Heart right ventricle (tissue), 16 donors: ENCODE measurements at places on chromosomes 6 and 20. TPM values are rescaled to one million over a fixed set of nuclear protein-coding genes. Genes with fewer than 3 reads are reported as not detected.

The ENPP1 gene
- total RNA-seq = 1.4 TPM

DNA sequence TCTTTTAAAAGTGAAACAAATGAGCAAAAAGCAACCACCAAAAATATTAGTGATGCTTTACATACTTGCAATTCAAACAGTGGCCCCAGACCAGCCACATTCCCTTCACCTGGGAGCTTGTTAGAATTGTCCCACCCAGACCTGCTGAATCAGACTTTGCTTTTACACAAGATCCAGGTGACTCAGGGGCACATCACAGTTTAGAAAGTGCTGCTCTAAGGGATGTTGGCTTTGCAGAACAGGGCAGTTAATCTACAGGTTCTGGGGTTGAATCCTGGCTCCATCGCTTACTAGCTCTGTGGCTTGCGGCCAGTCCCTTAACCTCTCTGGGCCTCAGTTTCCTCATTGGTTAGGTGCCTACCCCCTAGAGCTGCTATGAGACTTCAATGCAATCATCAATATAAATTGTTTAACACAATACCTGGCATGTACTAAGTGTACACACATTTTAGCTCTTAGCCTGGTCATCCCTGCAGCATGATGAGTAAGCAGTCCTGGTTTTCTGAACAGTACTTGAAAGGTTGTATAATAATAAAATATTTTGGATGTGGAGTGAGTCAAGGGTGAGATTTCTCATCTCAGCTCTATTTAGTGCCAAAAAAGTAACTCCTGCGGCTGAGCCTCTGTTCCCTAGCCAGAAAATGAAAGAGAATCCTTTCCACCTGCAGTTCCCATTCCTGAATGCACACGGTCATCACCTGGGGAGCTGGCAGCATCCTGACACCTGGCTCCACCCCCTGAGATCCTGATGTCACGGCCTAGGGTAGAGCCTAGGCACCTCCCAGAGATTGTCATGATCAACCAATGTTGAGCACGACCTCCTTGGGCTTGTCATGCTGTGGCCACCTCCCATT is 162.7 kb downstream of the ANKRD60 start:
- DNase-seq = no peak
- H3K4me1 ChIP-seq = no peaks in the 10 kb centered on the region
- no peaks in the 10 kb centered on the region for H3K27me3 ChIP-seq
- no peak overlapping the region for H3K4me3 ChIP-seq

DNA sequence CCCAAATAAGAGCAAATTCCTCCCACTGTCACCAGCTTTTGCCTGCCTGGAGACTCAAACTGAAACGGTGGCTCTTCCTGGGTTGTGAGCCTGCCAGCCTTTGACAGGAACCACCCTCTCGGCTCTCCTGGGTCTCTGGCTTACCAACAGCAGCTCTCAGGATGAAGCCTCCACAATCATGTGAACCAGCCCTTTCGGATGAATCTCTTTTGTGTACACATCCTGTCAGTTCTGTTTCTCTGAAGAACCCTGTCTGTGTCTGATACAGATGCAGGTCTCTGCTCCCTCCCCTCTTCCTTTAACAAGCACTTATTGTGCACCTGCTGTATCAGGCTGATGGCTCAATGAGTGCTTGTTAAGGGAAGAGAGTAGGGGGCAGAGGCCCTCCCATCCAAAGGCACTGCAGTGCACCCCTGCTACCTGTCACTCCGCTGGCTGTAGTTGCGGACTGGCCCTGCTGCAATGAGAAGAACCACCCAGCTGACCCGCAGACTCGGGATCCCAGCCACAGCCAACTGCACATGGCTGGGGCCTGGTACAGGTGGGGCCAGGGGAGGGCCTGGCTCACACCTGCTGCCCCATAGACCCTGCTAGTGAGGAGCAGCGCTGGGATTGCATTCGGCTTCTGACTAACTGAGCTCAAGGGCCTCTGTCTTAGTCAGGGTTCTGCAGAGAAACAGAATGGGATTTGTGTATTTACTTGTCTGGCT is 120.1 kb upstream of the PMEPA1 start:
- no peaks in the 10 kb centered on the region for H3K27me3 ChIP-seq
- no peak overlapping the region for H3K27ac ChIP-seq
- no peak overlapping the region for H3K4me3 ChIP-seq
- no peaks in the 10 kb centered on the region for H3K4me1 ChIP-seq
- H3K36me3 ChIP-seq = no peaks in the 10 kb centered on the region
- no peak for DNase-seq

DNA sequence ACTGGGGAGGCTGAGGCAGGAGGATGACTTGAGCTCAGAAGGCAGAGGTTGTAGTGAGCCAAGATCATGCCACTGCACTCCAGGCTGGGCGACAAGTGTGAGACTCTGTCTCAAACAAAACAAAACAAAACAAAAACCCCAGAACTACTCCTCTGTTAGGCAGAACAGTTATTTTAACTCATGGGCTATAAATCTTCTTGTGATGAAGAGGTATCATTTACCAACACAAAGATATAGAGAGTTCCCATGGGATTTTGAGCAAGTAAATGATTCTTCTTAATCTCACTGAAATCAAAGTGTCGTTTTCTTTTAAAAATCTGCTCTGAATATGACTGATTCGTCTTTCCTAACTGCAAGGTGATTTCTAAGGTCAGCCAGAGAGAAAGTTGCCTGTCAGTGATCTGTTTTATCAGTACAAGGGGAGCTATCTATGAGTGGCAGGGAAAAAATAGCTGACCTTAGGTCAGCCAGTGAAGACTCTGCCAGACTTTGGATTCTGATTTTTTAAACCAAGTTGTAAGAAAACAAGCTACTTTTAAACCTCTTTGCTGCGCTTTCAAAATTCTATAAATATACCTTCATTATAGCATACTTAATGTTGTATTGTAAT is 3.8 kb upstream of the DSP start:
- no peak overlapping the region for H3K4me3 ChIP-seq
- no peaks in the 10 kb centered on the region for H3K36me3 ChIP-seq
- peak overlapping the region; percentile 12 for H3K27ac ChIP-seq
- peaks cover 44% of the 10 kb centered on the region for H3K27me3 ChIP-seq
- peaks cover 22% of the 10 kb centered on the region for H3K4me1 ChIP-seq

GRCh38 chr6:52227495-52227894 is 16.8 kb downstream of the IL17F start:
- no peak for DNase-seq
- H3K4me1 ChIP-seq = no peaks in the 10 kb centered on the region
- H3K27ac ChIP-seq = no peak overlapping the region
- H3K4me3 ChIP-seq = no peak overlapping the region

GRCh38 chr20:21102603-21103311 is 3.4 kb downstream of the LINC00237 start:
- DNase-seq = peak; percentile 42
- peaks cover 99% of the 10 kb centered on the region for H3K27me3 ChIP-seq
- H3K4me1 ChIP-seq = peaks cover 54% of the 10 kb centered on the region
- no peaks in the 10 kb centered on the region for H3K36me3 ChIP-seq
- H3K4me3 ChIP-seq = peak overlapping the region; percentile 52

The NRSN1 gene
- total RNA-seq = not detected

- no peak overlapping the region for H3K4me3 ChIP-seq
- no peak for DNase-seq
- no peaks in the 10 kb centered on the region for H3K27me3 ChIP-seq
Measured at GRCh38 chr6:162750776-162751175, 23.0 kb downstream of the PACRG start.
